KG1 (cell line): ENCODE measurements at places on chromosomes 5 and 9.

DNA sequence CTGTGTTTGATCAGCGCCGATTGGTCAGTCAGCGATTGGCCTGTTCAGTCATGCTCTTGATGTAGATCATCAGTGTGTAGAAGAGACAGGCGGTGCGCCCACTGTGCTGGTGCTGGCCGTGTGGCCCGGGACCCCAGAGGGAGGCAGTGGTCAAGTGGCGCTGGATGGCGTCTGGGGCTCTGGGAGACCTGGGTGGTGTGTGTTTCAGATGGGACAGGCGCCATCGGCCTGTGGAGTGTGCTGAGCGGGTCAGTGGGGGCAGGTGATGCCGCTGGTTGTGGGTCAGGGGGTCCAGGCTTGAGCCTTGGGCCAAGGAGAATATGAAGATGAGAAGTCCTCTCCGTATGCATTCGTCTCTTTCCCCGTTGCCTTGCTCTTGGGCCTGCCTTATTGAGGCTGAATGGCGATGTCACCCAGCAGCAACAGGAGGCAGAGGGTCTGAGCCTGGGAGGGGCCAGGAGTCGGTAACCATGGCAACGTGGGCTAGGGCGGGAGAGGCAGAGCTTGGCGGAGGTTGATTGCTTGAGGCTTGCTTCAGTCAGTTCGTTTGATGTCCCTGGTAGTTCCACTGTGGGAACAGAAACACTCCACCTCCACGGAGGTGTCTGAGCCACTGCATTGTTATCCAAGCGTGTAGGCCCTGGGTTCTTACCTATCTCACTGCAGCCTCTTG, 117.8 kb upstream of the CACNA1B start:
- DNase-seq: no peak

DNA sequence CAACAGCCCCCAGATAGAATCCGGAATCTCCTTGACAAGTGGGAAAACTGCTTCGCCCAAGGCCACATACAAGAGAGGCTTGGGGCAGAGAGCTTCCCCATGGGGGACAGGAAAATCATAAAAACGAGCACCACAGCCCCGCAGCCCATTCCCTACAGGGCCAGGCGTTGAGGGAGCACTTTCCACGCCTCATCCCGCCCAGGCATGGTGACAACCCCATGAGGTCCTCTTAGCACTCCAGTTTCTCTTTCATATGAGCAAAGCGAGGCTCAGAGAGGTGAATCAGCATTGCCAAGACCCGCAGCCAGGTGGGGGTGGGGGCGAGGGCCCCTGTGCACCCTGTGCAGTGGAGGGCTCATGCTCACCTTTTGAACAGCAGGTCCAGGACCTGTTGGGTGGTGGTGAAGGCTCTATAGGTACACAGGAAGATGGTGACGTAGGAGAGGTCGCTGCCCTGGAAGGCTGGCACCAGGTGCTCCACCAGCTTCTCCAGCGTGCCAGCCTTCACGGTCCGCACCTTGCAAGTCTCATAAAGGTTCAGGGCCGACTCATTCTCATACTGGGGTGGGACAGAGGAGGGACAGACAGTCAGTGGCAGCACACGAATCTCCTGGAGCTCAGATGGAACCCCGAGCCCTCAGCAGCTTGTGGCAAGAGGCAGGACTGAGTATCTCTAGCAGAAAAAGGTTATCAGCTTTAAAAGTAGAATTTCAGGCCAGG, 10.9 kb downstream of the RALGDS start:
- no peak for DNase-seq

DNA sequence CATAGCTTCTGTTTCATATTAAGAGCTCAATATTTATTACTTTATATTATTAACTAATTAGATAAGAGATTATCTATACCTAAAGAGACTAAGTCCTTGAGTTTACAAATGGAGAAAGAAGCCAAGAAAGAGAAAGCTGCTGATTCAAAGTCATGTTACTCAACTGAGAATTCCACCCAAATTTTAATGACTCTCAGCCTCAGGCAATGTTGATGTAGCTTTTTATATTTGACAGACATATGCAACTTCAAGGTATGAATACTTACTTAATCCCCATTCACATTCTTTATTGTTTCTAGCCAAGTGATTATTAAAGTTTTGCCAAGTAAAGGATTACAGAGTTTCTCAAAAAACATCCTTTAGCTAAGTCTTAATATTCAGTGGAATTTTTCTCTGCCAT, 527.5 kb upstream of the NMUR2 start:
- DNase-seq: no peak

DNA sequence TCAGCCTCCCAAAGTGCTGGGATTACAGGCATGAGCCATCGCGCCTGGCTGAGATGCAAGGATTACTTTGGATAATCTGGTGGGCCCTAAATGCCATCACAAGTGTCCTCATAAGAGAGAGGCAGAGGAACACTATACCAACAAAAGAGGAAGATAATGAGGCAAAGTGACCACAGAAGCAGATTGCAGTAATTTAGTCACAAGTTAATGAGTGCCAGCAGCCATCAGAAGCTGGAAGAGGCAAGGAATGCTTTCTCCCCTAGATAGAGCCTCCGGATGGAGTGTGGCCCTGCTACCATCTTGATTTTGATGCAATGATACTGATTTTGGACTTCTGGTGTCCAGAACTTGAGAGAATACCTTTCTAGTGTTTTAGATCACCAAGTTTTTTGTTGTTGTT, 122.3 kb downstream of the SPATA31D1 start:
- DNase-seq: no peak

DNA sequence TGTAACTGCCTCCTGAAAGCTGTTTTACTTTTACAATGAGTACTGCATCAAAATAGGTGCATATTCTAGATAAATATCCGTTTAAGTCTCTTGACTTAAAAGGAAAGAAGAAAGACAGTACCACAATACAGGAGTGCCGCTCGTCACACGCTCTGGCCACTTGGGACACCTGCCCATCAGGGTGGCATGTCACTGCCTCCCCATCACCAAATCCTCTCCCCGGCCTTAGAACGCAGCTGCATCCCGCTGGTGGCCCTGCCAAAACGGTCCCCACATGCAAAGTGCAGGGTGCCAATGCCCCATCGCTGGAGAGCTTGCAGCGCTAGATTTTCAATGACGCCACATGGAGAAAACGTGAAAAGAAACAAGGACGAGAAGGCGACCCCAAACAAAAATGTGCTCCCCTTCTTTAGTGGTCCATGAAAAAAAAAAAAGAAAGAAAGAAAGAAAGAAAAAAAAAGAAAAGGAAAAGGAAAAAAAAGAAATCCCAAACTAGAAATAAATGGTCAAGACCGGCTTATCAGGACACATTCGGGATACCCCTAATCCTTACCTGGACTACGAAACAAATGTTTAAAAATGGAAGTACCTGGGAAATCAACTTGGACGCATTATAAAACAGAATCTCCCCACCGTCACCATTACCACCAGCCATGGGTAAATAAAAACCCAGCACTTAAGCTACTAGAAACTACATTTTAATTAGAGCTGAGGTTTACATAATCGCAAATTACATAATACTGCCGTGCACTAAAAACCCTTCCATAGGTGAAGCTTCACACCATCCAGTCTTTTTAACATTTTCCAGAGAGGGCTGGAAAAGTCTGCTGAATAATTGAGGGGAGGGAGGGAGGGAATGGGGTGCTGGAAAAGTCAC, 1.0 kb downstream of the ANKH start:
- no peak for DNase-seq
